D341Med (cell line): ENCODE measurements at places on chromosomes 3 and 15.

- no peak for DNase-seq
These were observed 162.9 kb downstream of the VGLL4 start for GRCh38 chr3:11480663-11481298.

- DNase-seq, result no peak
These were observed 344.7 kb upstream of the RBMS3 start for GRCh38 chr3:28936154-28936553.

GRCh38 chr3:86774082-86774691 is 216.8 kb downstream of the VGLL3 start:
- no peak for DNase-seq

- no peak for DNase-seq
These were observed 21.7 kb downstream of the GPR176 start for GRCh38 chr15:39898317-39898716.

GRCh38 chr3:46318207-46318927 is 35.5 kb upstream of the CCR2 start:
- DNase-seq, result no peak

DNA sequence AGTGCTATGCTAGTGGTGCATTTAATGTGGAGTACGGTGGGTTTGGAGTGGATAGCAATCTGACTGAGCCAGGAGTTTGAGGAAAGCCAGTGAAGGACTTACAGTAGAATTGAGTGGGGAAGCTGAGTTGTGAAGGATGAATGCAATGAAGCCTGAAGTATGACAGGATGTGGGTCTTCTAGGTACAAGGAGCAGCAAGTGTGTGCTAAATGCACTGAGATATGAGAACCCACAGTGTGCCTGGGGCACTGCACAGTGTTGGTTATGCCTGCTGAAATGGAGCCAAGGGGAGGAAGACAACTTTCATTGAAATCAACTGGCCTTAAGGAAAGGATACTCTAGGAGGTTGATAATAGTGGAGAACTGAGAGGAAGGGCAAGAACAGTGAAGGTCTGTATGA is 105.5 kb upstream of the MRPL3 start:
- no peak for DNase-seq

DNA sequence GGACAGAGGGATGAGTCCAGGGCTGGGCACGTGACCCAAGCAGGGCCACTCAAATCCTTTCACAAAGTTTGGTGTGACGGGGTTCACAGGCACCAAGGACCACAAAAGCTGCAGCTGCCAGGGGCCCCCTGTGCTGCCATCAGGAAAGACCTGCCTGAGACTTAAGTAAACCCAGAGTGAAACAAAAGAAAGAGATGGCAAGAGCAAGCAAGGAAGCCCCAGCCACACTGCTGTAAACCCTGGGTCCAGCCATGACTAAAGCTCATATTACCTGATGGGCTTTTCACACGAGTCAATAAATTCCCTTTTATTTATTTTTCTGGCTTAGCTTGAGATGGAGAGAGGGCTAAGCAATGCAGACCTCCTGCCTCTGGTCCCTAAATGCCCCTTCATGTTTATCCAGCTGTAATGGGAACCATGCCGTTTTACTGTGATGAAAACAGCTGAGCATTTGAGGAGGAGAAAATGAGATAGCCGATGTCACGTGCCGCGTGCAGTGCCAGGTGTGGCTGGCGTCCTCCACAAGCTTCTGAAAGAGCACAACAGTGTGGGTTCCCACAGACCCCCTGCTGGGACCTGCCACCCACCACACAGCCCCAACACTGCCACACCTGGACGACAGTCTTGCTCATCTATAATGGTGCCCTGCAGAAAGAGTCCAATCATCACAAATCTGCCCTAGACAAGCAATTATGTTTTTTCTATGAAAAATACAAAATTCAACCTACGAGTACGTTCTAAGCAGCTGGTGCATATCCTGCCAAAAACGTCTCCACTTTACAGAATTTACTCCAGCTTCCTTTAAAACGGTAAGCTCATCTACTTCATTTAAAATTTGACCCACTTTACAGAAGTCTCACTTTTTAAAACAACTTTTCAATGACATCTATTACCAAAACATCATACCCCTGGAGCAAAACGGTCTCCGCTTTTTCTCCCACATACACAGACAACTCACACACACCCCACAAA is 34.2 kb downstream of the ADAMTS17 start:
- no peak for DNase-seq

DNA sequence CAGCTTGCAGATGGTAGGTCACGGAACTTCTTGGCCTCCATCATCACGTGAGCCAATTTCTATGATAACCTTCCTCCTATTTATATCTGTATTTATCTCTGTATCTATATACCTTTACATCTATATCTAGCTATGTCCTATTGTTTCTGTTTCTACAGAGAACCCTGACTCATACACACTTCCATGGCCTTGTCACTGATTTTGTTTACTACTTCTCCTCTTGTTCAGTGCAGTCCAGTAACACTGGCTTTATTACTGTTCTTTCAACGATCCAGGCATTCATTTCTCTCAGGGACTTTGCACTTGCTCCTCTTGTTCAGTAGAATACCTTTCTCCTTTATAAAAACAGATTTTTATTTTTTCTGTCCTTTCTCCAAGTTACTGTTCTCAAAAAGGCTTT is 937.0 kb upstream of the ALCAM start:
- no peak for DNase-seq
